ENCODE measurements at places on chromosomes 1 and 21. TPM values are rescaled to one million over a fixed set of nuclear protein-coding genes. Genes with fewer than 3 reads are reported as not detected.

GRCh38 chr1:66313429-66313828, 220.5 kb upstream of the SGIP1 start:
- DNase-seq: no peak

DNA sequence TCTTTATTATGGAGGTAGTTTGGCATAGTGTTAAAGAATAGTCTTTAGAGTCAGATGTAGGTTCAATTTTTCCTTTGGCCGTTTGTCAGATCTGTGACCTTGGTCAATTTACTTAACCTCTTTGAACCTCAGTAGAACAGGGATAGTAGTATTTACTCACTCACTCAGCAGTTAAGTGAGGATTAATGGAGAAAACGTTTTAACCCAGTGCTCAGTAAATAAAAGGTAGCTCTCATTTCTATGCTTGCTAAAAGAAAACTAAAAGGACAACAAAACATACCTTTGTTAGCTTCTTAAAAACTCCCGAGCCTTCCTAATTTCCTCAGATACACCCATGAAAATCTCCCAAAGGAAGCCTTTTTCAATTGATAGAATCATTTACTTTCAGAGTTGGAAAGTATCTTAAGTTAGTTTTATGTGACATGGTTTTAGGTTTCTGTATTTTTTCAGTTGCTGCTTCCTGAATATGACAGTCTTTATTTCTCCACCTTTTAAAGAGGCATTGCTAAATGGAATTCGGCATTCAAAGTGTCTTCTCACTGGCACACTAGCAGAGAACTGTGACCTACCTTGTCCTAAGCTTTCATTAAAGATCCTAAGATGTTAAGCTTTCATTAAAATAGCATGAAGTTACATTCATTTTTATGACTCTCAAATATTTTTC, 7.8 kb downstream of the ABCD3 start:
- DNase-seq: no peak

DNA sequence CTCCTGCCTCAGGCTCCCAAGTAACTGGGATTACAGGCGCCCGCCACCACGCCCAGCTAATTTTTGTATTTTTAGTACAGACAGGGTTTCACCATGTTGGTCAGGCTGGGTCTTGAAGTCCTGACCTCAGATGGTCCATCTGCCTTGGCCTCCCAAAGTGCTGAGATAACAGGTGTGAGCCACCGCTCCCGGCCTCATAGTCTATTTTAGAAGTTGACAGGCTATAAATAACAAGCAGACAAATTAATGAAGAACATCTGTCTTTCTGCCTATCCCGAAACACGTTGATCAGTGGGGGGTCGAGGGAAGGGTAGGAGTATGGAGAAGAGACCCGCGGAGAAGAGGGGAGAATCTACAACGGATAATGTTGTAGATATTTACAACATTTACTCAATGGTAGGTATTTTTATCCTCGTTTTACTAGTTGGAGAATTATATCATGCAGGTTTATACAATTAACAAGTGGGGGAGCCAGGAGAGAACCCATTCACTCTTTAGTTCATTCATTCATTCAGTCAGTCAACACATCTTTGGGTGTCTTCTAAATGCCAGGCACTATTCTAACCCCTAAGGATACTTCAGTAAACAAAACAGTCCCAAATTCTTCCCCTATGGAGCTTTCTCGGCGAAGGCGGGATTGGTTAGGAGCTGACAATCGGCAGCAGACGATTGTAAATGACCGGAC, 497 bp upstream of the IFNAR2 start:
- no peak for DNase-seq

DNA sequence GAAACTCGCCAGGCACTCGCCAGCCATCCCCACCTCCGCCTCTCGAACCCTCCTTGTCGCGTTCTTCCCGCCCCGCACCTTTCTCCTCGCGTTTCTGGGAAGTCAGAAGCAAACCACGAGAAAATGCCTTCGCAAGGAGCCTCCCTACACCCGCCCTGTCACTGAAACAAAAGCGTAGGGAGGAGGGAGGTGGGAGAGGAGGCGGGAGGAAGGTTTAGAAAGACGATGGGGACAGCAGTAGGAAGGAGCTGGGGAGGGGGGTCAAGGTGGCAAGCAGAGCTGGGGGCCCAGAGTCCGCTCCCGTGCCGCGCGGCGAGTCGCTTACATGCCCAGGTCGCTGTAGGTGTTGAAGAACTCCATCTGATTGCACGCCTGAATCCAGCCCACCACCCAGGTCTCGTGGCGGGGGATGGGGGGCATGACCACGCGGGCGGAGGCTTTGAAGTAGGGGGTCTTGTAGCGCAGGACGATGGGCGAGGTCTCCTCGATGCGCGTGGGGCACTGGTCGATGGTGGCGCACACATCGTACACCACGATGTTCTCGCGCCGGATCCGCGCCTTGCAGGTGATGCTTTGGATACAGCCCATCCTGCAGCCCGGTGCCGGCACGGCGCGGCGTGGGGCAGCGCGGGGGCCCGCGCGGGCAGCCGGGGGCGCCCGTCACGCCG, 1.0 kb downstream of the FAM78B start:
- DNase-seq: no peak

- DNase-seq: no peak
Measured at GRCh38 chr1:47577303-47578025, 139.6 kb downstream of the FOXD2 start.

DNA sequence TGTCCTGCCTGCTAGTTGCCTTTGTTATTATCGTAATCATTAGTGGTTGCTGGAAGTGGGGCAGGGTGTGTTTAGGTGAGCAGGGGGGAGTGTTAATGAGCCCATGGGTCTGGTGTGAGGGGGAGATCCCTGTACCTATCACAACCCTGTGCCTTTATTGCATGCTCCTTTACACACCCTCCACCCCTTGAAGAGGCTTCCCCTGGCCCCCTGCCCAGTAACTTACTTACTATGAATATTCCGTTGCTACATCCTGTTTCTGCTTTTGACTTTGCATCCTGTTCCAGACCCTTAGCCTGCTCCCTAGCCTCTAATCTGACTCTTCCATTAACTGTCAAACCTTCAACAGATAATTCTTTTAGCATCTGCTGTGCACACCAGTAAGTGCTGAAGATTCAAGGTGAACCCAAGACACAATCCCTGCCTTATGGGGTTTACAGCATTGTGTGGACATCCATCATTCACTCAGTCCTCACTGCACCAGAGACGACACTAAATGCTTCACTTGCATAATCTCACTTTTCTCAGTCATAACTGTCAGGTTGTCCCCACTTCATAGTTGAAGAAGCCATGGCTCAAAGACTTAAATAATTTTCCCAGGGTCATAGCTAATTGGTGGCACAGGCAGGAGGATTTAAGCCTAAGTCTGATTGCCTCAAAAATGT, 47.9 kb downstream of the CDC7 start:
- no peak for DNase-seq

DNA sequence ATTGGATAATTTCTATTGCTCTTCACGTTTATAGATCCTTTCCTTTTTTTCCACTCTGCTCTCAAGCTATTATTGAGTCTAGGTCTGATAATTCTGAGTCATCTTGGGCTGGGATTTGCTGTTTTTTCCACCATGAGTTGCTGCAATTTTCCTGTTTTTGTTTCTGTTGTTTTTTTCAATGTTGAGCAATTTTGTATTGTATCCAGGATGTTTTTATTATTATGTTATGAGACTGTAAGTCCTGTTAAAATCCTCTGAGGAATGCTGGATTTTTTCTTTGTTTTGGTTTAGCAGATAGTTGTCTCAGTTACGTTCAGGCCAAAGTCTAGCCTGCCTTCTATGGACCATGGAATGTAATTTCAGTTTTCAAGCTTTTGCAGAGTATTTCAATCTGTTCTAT, 13.0 kb upstream of the SLC35A3 start:
- no peak for DNase-seq

DNA sequence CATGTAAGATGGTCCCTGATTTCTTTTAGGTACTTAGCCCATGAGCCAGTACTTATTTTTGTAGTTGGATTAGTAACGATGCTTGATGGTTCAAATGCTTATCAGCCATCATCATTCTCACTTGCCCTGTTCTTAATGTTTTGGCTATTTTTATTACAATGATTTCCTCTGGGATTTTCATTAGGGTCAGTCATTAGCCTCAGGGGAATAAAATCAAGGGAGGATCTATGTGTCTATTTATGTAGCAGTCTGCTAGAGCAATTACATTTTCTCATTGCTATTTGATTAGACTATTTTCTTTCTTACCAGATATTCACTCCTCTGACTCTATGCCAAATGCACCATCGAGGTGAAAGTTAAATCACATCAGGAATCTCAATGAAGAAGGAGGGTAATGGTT, 10.9 kb upstream of the CCT8 start:
- DNase-seq: no peak

DNA sequence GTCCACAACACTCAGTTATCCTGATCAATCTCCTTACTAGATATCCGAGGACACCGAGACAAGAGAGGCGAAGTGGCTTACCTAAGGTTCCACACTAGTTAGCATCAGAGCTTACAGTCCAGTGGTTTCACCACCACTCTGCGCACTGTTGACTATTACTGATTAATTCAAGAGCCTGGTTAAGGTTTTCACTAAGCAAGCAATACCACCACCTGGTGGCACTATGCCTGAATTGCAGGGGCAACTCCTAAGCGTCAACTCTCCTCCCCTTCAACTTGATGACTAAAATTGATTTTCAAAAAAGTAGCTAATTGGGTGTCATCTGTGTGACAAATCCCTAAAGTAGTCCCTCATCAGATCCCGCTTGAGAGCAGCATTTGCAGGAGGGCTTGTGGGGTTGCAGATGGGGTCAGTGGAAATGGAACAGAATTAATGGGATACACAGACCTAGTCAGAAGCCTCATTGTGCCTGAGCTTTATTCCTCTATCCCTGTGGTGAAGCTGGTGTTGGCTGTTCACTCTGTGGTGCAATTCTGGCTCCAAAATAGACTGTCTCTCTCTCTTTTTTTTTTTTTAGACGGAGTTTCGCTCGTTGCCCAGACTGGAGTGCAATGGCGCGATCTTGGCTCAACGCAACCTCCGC, 9.1 kb downstream of the TTC22 start:
- DNase-seq: peak; percentile 80

- no peak for DNase-seq
Measured at GRCh38 chr1:161719325-161719611, 2.1 kb upstream of the FCRLB start.

DNA sequence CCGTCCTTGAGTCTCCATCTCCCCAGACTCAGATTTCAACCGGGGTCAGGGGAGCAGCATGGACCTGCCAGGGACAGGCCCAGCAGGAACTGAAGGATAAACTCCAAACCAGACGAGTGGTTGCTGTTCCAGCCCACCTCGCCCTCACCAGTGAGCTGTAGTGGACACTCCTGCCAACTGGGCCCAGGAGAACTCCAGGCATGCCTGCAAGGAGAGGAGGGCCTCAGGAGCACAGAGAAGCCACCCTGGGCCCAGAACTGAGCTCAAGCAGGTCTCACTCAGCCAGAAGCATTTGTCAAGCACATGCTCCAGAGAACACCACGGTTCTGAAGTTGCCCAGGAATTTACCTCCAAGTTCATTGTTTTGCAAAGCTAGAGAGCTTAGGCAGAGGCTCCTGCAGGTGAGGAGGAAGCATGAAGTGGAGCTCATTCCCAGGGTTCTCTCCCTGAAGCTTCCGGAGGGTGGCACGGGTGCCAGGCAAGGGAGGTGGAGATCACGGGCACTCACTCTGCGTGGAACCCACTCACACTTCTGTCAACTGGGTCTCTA, 61.0 kb downstream of the MATN1 start:
- DNase-seq: no peak

- DNase-seq: peak; percentile 72
Measured at GRCh38 chr1:230105754-230106625, 39.0 kb downstream of the GALNT2 start.

DNA sequence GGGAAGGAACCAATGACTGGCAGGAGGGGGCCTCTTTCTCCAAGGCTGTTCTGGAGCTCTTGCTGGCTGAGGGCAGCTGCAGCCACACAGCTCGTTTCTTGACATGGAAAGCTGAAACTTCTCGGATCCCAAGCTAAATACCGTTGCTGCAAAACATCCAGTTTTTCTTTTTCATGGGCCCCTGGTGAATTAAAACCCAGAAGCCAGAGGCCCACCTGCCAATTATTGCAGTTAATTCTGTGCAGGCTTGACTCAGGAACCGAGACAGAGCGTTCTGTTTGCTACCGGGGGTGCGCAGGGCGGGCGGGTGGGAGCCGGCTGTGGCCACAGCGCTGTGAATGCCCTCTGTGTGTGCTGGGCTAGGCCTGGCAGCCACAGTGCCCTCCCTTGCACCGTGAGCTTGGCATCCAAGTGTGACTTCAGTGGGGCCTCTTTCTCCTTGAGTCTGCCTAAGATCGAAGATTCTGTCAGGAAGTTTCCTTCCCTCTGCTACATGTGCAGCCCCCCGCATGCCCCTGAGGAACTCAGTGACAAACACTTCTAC, 19.9 kb upstream of the KCNE2 start:
- DNase-seq: no peak

GRCh38 chr1:207014728-207015127, 17.8 kb downstream of the C1orf116 start:
- DNase-seq: no peak

DNA sequence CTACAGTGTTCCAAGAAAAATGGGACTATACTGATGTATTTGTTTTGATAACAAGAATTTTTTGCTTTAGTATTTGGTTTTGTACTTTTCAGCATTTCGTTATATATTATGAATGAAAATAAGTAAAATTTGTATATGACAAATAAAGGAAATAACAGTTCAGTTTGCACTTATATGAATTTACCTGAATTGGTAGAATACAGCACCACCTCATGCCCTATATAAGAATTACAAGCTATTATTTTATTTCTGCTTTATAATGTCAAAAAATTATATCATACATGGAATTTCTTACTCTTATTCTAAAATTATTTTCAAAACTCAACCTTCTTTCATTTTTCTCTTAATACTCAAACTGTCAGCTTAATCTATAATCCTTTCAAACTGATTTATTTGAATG, 14.6 kb downstream of the EFCAB7 start:
- peak; percentile 22 for DNase-seq

- no peak for DNase-seq
Measured at GRCh38 chr1:169207797-169208520, 101.5 kb downstream of the ATP1B1 start.

GRCh38 chr1:63723602-63724001, 50.2 kb upstream of the ROR1 start:
- no peak for DNase-seq

- no peak for DNase-seq
Measured at GRCh38 chr1:43772978-43773377, 65.6 kb downstream of the ST3GAL3 start.

DNA sequence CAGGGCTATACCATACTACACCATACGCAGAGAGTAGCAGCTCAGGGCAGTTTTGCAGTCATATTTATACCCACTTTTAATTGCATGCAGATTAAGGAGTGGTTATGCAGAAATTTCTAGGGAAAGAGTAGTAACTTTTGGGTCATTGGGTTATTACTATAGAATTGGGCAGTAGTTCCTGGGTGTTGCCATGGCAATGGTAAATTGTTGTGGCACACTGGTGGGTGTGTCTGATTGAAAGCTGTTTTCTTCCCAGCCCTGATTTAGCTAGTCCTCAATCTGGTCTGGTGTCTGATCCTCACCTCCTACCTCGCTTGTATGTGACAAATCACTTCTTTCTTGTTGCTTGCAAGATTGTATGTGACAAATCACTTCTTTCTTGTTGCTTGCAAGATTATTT, 30.5 kb downstream of the CYP4A11 start:
- no peak for DNase-seq

The AADACL4 gene
- total RNA-seq: not detected

The IGFN1 gene
- total RNA-seq: 0.03 TPM

The CDC42 gene
- 146 TPM for total RNA-seq

The RUSC1 gene
- 86.9 TPM for total RNA-seq

The KLHL21 gene
- total RNA-seq: 52.0 TPM

The GNAT2 gene
- not detected for total RNA-seq

The FAM78B gene
- total RNA-seq: not detected
